Fibroblast of skin of right quadriceps (primary cell): ENCODE measurements at places on chromosomes 7 and 10.

DNA sequence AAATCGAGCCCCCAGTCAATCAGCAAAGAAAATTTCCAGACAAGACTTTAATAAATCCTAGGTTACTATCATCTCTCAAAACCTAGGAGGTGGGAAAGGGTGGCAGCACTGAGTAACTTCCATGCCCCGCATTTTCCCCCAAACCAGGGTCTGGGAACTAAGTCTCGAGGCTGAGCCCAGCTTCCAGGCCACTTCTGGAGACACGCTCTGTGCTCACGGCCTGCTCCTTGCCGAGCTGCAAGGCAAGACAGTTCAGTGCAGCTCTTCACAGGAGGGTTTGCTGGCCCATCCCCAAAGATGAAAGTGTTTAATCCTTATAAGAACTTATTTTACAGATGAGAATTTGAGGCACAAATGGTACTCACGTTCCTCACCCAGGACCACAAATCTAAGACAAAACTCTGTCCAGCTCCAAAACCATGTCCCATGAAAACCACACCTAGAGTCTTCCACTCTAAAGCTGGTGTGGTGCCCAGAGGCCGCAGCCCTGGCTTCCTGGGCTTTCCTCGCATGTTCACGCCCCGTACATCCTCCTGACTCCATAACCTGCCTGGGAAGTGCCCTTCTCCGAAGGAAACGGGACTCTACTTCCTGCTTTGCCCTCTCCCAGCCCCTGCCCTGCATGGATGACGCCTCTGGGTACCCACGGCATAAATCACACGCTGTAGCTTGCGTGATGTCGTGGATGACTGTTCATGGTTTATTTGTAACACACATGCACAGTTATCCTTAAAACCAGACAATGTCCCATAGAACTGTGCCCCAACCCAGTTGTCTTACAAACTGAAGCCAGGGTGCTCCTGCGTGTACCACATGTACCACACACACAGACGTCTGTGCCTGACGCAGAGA, 201.2 kb downstream of the DIP2C start:
- DNase-seq = no peak

- no peak for DNase-seq
Observed at GRCh38 chr10:129344731-129345355, 122.2 kb upstream of the MGMT start.

DNA sequence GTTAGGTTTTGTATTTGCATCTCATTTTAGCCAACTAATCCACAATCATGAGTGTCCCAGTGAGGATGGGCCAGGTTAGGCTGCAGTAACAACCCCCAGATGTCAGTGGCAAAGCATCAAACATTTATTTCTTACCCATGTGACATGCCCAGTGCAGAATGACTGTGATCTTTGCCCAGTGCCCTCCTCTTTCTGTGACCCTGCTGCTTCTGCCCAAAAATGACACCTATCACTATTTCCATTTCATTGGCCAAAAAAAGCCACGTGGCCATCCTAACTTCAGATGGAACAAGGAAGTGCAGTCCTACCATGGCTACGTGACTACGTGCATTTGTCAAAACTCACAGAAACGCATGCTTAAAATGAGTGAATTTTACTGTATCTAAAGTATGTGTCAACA, 109.2 kb upstream of the PRR15 start:
- DNase-seq = no peak

- peak; percentile 63 for DNase-seq
Observed at GRCh38 chr7:127876393-127876792, 154.8 kb downstream of the LRRC4 start.

- no peak for DNase-seq
Observed at GRCh38 chr7:104845557-104845956, 168.4 kb upstream of the KMT2E start.

GRCh38 chr7:73366990-73367389, 39.0 kb downstream of the FKBP6 start:
- no peak for DNase-seq

DNA sequence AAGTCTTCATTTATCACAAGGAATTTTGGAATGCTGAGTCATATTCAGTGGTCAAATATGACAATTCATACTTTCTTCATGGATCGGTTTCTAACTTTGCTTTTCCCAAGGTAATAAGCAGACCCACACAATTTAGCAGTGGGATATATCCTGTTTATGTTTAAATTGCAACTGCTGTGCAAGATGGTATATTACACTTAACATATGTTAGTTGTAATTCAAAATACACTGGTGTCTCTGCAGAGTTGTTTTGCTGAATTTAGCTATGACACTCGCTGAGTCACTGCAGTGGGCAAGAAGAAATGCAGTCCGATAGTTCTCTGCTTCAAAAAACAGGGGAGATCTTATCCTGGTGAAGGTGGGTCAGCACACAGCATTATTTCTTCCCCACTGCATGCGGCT, 194.8 kb upstream of the PTN start:
- DNase-seq = peak; percentile 90

- no peak for DNase-seq
Observed at GRCh38 chr10:12742771-12743170, 258.7 kb downstream of the CCDC3 start.

DNA sequence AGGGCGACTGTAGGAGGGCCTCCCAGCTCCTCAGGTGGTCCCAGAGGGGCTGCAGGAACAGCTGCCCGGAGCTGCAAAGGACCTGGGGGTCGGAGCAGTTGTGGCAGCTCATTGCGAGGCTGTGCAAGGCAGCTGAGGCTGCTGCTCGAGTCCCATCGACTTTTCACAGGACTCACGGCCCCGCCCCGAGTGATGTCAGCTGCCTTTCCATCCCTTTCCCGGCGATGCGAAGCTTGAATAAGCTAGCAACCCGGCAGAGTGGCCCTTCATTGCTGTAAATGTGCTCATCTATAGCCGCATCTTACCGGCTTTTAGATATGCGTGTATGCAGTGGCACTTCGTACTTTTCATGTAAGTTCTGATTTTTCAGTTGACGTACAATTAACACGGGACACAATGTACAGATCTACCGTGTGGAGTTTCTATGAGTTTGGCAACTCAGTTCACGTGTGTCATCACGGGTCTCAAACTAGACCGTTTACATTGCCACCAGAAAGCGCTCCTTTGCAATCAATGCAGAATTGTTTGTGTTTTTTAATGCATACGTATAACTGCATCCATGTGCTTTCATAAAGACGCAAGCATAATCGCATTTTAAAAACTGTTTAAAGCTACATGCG, at the start of gene CH25H:
Gene CH25H, minus strand, starts transcription at position 137 of the 620 bp plus-strand sequence. Its CDS starts 25 bp downstream, at position 112.
- DNase-seq = peak; percentile 89

DNA sequence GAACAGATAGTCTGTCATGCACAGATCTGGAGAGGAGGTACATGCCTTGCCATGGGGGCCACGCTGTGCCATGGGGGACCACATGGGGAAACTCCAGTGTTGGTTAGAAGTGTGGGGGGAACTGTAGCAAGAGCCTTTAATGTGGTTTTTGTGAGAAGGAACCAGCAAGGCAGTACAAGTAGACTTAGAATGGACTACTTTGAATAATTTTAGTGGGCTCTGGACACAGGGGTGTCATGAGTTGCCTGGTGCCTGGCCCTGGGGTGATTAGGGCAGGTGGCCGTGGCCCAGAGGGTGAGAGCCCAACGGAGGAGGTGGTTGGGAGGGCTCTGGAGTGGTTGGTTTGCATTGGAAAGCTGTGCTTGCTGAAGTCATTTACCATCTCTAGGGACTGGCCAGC, 77.2 kb downstream of the CXCL12 start:
- no peak for DNase-seq

DNA sequence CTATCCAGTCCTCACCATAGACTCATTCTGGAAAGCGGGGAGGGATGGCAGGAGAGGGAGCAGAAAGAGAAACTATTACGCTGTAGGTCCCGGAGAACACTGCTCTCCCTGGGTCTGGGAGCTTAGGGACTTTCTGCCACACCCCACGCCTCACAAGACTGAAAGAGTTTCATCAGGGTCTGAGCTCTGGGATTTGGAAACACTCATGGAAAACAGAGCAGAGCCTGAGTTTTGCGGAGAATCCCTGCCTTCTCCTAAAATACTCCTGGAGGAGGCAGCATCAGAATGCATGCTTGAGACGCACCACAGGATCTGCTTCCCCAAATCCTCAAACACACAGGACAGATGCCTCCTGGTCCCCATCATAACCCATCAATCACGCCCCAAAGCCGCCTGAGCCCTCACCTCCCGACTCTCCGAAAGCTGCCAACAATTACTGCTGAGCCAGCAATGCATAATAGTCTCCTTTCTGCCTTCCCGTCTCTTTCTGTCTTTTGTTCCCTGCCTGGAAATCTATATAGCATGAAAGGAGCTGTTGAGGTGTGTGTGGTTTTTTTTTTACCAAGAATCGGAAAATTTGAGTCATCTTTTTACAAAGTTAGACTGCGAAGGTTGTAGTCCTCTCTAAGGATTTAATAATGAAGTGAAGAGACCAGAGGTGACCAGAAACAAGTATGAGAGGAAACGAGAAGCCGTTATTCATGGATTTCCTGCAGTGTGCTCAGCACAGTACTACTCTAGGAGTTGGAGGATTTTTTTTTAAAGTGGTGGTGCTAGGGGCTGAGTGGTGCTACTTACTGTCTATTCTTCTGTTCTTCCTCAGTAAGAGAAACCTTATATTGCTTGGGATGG, 37.7 kb downstream of the ASB13 start:
- DNase-seq = peak; percentile 48

GRCh38 chr10:116045366-116046356, 227.3 kb downstream of the GFRA1 start:
- no peak for DNase-seq

GRCh38 chr7:151759591-151760042, 117.3 kb downstream of the PRKAG2 start:
- peak; percentile 64 for DNase-seq

- no peak for DNase-seq
Observed at GRCh38 chr10:63069318-63069717, 63.8 kb upstream of the NRBF2 start.

GRCh38 chr10:23354630-23355279, 10.2 kb upstream of the C10orf67 start:
- DNase-seq = no peak

GRCh38 chr10:86230557-86231180, 135.9 kb downstream of the GRID1 start:
- no peak for DNase-seq

- DNase-seq = peak; percentile 12
Observed at GRCh38 chr10:132186488-132187429, at the start of gene DPYSL4. DPYSL4 (plus strand) TSS chr10:132186948; CDS start chr10:132187064, 116 bp downstream.

GRCh38 chr7:91979590-91979989, 38.9 kb downstream of the AKAP9 start:
- DNase-seq = no peak

GRCh38 chr7:21028186-21028585, 241.5 kb upstream of the SP8 start:
- no peak for DNase-seq

GRCh38 chr10:126156012-126156411, 232.3 kb downstream of the ADAM12 start:
- DNase-seq = no peak

GRCh38 chr7:88431882-88432281, 125.2 kb upstream of the STEAP4 start:
- no peak for DNase-seq

DNA sequence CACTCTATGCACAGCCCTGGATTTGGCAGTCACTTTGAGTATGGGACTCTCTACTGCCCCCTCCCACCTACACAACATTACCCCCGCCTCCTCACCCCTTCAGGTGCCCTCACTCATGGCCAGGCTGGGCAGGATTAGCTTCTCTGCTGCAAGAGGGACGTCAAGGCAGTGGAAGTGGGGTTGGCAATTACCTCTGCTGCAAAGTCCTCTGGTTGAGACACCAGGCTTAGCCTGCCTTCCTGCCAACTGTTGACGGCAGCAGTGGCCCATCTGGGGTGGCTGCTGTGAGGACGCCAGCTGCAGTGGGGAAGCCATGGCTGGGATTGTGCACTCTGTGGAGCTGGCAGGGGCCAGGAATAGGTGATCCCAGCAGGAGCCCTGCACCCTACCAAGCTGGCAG, 26.7 kb downstream of the SVIL start:
- DNase-seq = no peak

- no peak for DNase-seq
Observed at GRCh38 chr10:97974100-97974499, 56.3 kb downstream of the CRTAC1 start.

DNA sequence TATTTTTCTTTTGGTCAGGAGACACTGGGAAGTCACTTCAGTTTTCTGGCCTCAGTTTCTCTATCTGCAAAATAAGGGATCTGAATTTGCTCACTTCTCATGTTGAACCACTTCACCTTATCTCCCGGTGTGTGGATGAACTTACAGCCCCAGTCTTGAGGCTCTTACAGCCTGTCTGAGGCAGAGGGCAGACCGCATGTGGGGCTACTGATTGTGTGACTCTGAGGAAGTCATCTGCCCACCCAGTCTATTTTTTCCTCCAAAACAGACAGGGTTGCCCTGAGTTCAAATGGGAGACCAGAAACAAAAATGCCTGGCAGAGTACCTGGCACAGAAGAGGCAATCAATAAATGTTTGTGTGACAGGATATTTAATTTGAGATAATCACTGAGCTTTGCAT, 78.3 kb downstream of the LRMDA start:
- no peak for DNase-seq

DNA sequence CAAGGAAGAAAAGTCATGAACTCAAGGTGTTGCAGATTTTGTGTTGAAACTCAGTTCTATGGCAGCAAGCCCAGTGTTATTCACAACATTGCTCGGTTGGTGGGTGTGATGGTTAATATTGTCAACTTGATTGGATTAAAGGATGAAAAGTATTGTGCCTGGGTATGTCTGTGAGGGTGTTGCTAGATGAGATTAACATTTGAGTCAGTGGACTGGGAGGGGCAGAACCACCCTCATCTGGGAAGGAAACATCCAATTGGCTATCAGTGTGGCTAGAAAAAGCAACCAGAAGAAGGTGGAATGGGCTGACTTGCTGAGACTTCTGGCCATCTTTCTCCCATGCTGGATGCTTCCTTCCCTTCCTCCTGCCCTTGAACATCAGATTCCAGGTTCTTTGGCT, 353.2 kb downstream of the ADRA2A start:
- no peak for DNase-seq

- peak; percentile 72 for DNase-seq
Observed at GRCh38 chr10:9634466-9634865, 1383.2 kb upstream of the CELF2 start.

- DNase-seq = no peak
Observed at GRCh38 chr10:74947781-74948401, 121.5 kb downstream of the KAT6B start.

DNA sequence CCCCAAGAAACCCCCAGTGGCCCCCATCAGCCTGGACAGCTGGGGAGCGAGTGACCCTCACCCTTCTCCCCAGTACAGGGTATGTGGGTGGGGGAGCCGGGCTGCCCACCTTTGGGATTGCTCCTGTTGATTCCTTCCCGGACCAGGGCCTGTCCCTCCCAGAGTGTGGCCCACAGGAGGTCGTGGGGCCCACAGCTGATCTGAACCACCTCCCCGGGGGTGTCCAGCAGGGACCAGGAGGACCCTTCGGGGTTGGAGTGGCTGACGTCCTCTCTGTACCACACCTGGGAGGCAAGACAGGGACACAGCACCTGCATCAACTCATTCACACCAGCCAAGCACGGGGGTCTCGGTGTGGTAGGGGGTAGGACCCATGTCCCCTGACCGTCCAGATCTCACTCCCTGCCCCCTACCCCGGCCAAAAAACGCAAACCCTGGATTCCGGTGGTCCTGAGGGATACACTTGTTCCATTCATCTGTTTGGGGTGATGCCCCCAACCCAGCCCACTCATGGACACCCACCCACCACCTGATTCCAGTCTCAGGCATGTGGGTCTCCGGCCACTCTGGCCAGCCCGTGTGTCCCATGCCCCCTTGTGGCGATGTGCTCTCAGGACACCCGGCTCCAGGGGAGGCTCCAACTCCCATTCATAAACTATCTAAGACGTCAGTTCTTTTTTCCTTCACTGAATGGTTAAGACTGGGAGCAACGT, 10.9 kb downstream of the TECPR1 start:
- DNase-seq = no peak
